ENCODE measurements at places on chromosomes 12 and 14.
A peak's percentile ranks its signal among the peaks of the same experiment; 100 is the strongest.

- DNase-seq: no peak
These were observed 241.9 kb downstream of the PPFIA2 start for GRCh38 chr12:81517296-81517695.

GRCh38 chr14:54443981-54444380 is 2.8 kb upstream of the CNIH1 start:
- no peak for DNase-seq

DNA sequence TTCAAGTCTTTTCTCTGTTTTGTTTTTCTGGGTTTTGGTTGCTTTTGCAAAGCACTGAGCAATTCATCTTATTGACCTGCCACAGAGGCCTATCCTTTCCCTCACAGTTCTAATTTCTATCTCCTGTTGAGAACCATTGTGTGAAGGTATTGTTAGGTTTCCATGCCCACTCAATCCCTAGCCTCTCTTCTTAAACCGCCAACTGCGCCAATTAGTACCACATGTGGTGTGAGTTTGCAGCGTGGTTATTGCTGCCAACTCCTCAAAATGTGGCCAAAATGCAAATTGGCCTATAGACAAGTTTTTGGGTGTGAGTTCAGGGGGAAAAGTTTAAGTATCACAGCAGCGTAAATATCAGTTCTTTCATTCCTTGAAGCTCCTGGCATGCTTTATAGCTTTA is 232.6 kb downstream of the FLRT2 start:
- no peak for DNase-seq

GRCh38 chr12:23949348-23950209 is at the start of gene SOX5:
TSS of gene SOX5 (minus strand) at chr12:23949670. CDS start at chr12:23949601, 69 bp downstream.
- no peak for DNase-seq

DNA sequence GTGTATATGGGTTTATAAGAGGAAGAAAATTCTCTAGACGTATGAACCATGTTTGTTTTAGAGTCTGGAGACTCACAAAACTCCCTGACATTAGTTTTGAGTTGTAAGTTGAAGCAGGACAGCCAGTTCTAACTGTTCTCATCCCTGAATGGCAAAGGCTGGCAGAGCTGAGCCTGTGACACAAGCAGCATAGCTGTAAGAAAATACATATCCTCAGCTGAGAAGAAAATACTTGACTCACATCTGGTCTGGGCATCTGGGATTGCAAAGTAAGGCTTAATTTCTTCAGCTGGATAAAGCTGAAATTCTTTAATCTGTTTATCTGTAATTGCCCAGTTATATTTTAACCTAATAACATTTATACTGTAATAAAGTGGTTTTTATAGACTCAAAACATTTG is 156.3 kb downstream of the PELI2 start:
- DNase-seq: no peak

- no peak for DNase-seq
These were observed 669 bp upstream of the PKP2 start for GRCh38 chr12:32897281-32897610.

DNA sequence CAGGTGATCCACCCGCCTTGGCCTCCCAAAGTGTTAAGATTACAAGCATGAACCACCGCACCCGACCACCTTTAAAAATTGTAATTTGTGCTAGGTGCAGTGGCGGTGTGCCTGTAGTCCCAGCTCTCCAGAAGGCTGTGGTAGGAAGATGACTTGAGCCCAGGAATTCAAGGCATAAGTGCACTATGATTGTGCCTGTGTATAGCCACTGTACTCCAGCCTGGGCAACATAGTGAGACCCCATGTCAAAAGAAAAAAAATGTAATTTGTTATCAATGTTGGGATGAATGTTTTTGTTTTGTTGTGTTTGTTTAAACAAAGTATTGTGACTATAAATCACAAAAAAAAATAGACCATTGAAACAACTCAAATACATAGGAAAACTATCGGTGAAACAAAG is 43.1 kb upstream of the NAP1L1 start:
- DNase-seq: no peak

- DNase-seq: no peak
These were observed 36.3 kb downstream of the PRKAB1 start for GRCh38 chr12:119704065-119704747.

DNA sequence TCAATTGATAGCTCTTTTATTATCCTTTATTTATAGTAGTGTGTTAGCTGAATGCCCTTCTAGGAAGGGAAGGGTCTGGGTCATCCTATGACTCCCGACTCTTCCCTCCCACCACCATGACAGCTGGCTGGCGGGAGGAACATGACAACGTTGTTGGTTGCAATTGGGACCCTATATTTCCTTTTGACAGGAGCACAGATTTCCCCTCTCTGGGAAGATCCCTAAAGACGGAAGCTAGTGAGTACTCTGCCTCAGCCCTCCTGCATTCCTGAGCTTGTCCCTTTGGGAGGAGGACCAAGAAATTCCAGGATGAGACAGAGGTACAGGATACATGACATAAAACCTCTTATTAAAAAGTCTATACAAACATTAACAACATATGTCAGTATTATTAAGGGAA is 485.4 kb downstream of the NAV3 start:
- DNase-seq: no peak

GRCh38 chr14:26276757-26277156 is 321.1 kb downstream of the NOVA1 start:
- no peak for DNase-seq

- no peak for DNase-seq
These were observed 28.6 kb downstream of the CEP170B start for GRCh38 chr14:104893435-104894207.

DNA sequence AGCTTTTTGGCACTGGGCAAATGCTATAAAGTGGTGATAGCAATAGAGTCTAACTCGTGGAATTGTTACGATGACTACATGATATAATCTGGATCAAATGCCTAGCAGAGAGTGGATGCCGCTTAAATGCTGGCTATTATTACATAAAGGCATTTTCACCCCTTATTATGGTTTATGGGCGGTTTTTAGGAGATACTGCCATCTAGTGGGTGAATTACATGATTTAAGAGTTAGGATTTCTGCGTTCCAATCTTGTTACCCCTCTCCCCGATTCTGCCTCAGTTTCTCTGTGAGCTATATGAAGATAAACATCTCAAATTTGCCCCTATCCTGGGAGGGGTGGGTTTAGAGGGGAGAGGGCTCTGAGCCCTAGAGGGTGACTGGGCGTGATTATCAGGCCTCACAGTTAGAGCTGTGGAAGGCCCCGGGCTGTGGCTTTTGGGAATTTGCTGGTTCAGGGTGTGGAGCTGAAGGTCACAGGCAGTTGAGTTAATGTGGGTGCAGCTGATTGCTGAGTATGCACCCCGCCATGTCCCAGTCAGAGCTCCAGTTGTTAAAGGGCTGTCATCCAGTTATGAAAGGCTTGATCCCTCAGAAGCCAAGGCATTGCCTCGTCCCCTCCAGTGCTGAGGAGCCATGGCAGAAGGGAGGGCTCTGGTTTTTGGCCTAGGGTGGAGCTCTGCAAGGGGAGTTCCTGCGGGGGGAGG is 14.4 kb downstream of the CLSTN3 start:
- no peak for DNase-seq

GRCh38 chr12:112117685-112118084 is 7.7 kb upstream of the TRAFD1 start:
- no peak for DNase-seq

DNA sequence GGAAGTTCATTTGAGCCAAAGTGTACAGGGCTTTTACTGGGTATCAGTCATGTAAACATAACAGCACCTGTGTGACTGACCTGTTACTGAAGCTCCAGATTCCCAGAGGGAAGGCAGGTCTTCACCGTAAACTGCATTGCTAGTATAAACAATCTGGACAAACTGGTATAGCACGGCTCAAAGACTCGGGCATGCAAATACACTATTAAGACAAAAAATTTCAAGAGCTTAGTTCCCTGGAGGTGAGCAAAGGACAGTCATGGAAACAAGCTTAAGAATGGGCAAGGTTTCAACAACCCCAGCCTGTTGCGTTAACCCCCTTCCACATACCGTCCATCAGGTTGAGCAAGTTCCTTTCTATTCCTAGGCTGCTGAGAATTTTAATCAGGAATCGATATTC is 9.4 kb downstream of the PARP11 start:
- no peak for DNase-seq

- peak; percentile 61 for DNase-seq
These were observed 4.6 kb downstream of the MTRFR start for GRCh38 chr12:123237646-123238329.

- no peak for DNase-seq
These were observed 505.1 kb downstream of the NELL2 start for GRCh38 chr12:44370982-44371381.

DNA sequence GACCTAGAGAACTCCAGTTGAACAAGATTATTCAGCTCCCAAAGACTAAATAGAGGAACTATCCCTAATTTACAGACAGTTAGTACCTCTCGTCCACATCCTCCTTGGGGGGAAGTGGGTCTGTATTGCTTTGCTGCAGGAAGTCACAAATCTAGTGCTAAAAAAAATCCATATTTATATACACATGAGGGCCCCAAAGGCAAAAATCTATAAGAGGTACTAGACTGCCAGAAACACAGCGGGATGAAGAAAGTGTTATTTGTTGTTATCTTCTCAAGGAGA is 190.1 kb downstream of the TTC8 start:
- no peak for DNase-seq

Measured in stimulated activated CD8-positive, alpha-beta memory T cell treated with anti-CD3 and anti-CD28 coated beads, Interleukin-7, amount 100 ng/mL, for 24 hours (primary cell).